ENCODE measurements at places on chromosomes 6 and 20. TPM values are rescaled to one million over a fixed set of nuclear protein-coding genes. Genes with fewer than 3 reads are reported as not detected.

- DNase-seq, result peak; percentile 39
These were observed 141.5 kb downstream of the ANKRD60 start for GRCh38 chr20:58086763-58087561.

TINAG gene
- total RNA-seq, result not detected

GRCh38 chr6:135266675-135267074 lies 85.6 kb downstream of the MYB start:
- DNase-seq, result no peak

DNA sequence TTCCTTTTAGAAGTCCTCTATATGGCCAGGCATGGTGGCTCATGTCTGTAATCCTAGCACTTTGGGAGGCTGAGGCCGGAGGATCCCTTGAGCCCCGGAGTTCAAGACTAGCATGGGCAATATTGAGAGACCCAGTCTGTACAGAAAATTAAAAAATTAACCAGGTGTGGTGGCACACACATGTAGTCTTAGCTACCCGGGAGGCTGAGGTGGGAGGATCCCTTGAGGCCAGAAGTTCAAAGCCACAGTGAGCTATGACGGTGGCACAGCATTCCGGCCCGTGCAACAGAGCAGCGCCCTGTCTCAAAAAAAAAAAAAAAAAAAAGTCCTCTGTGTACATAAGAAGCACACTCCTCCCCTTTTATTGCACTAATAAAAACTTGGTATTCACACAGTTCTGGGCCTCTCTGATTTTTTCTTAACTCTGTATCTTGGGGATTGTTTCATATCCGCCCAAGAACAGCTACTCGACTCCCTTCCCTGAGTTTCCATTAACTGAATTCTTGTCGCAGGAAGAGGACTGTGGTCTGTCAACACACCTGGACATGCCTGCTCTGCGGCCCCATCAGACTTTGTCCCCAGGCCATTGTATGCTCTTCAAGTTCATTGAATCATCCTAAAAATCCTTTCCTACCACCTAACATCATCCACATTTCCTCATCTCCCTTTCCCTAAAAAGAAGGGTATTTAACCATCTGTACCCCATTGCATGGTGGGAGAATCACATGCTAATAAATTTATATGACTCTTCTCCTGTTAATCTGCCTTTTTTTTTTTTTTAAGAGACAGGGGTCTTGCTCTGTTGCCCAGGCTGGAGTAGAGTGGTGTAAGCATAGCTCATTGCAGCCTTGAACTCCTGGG lies 25.9 kb upstream of the PPP1R3G start:
- no peak for DNase-seq

FRMD1 gene
- total RNA-seq, result 0.52 TPM

GRCh38 chr6:93104195-93104817 lies 315.1 kb downstream of the EPHA7 start:
- DNase-seq, result no peak

DNA sequence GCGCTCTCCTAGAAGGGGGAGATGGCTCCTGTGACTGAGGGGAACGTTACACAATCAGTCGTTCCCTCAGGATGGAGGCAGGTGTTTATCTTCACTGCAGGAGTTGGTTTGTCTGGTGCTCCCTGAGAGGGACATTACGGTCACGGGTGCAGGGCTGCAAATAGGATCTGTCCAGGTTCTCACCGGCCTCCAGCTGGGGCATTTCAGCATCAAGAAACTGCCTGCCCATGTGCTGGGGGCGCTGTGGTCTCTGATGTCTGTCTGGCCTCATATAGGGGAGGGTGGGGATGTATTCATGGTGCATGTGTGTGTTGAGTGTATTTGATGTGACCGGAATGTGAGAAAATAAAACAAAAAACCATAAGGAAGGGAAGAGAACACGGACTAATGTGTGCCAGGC lies 77.1 kb downstream of the TBC1D7 start:
- no peak for DNase-seq

- no peak for DNase-seq
These were observed 209.0 kb upstream of the NT5E start for GRCh38 chr6:85240787-85241385.

- no peak for DNase-seq
These were observed 69.0 kb downstream of the BTBD9 start for GRCh38 chr6:38570750-38571149.

GRCh38 chr20:13322621-13323020 lies 101.5 kb downstream of the ISM1 start:
- no peak for DNase-seq

GRCh38 chr6:128158496-128158895 lies 257.6 kb upstream of the THEMIS start:
- no peak for DNase-seq

GRCh38 chr6:11043378-11043960 lies 636 bp downstream of the ELOVL2 start:
- DNase-seq, result no peak

FOXF2 gene
- 3.4 TPM for total RNA-seq

Data from ureter (tissue), 1 donor.